Nucleus accumbens (tissue), 56 donors: ENCODE measurements at places on chromosomes 3 and 15.

- no peak for DNase-seq
Observed at GRCh38 chr3:141699324-141699723, 38.8 kb upstream of the RNF7 start.

DNA sequence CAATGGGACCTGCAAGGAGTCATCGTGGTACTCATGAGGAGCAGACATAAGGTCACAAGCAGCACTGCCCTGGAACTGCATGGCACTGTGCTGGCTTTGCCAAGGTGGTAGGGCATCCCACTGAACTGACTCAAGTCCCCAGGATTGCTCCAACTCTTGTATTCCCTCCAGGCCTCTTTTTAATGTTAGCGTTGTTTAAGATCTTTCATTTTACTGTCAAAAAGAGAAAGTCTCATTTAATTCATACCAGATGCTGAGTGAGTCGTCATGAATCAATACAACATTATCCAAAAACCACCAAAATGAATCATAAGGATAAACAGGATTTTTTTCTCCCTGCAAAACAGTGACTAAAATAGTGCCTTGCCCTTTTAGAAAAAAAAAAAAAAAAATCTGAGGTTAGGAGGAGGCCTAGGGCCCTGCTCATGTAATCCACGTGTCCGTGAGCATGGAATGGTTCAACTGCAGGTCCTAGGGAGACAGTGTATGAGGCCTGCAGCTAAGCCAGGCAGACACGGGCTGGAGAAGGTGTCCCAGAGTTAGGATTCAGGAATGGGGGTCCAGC, 36.7 kb upstream of the BLM start:
- DNase-seq: no peak

DNA sequence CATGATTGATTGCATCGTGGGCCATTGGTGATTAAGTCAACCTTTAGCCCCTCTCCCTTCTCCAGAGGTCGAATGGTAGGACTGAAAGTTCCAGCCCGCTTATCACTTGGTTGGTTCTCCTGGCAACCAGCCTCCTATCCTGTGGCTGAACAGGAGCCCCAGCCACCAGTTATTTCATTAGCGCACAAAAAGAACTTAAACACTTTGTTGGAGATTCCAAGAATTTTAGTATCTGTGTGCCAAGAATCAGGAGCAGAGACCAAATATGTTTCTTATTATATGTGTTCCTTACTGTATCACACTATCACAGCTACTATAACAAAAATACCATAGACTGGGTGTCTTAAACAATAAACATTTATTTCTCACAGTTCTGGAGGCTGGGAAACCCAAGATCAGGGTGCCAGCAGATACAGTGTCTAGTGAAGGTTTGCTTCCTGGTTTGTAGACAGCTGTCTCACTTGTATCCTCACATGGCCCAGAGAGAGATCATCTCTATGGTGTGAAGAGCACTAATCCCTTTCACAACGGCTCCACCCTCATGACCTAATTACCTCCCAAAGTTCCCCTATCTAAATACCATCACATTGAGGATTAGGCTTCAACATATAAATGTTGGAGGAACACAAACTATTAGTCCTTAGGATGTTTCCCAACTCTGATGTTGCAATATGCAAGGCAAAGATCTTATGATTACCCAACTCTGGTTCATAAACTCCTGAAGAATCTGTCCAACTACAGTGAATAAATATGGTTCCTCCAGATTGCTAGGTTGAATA, 30.5 kb upstream of the APH1B start:
- DNase-seq: no peak

DNA sequence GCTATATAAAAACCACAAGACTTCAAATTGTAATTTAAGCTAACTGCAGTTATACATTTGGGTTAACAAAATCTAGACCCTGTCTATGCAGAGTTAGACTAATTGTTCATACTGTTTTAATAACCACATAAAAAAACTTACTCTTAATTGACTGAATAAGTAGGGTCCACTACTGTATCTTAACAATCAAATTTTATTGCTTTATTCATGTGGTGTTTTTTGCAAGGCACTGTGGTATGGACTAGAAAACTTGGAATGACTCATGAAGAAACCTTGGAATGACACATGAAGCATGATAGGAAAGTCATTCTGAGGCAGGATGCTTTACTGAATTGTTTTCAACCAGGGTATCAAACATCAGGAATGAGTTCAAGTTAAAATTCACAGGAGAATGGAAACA, 2.3 kb downstream of the SERP1 start:
- DNase-seq: no peak

DNA sequence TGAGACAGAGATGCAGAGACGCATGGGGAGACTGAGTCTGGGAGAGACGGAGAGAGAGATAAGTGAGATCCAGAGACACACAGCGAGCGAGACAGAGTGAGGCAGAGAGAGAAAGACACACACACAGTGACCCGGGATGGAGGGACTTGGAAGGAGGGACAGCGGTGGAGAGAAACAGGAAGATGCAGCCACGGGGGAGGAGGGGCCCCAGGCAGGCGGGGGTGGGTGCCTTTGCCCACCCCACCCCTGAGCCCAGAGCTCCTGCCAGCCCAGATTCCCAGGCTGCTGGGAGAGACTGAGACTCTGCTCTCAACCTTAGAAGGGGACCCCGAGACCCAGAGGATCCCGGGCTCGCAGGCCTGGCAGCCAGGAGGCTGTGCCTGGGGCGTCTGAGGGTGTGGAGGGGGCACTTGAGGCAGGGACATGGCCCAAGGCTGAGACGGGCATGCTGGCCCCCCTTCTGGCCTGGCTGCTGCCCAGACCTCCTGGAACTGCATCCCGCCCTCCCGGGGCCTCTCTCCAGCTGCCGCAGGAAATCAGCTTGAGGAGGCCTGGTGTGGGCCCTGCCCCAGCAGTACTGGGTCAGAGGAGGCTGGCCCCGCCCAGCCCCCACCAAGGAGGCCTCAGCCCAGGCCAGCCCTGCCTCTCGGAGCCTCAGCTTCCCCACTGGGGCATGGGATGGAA, 18.1 kb downstream of the H1-8 start:
- DNase-seq: no peak

DNA sequence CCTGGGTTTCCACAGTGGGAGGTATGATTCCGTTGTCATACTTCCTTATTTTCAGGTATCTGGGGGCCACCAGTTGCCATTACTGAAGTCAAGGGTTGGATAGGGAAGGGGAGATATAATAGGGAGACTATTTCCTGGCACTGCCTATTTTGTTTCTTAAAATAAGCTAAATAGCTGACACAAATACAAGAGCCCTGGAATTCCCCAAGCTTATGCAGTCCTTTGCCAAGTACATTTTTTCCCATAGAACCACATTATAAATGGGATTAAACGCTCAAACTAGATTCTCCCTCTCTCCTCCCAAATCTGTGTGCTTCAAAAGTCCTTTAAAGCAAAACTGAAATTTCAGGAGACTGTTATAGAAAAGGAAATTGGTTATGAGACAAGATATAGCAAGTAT, 68.7 kb downstream of the AP4E1 start:
- no peak for DNase-seq

- DNase-seq: no peak
Observed at GRCh38 chr3:138949445-138950005, 2.5 kb downstream of the FOXL2NB start.

GRCh38 chr15:94263341-94264273, 32.2 kb downstream of the MCTP2 start:
- DNase-seq: no peak

GRCh38 chr3:183410280-183410679, 18.1 kb downstream of the MCF2L2 start:
- no peak for DNase-seq

DNA sequence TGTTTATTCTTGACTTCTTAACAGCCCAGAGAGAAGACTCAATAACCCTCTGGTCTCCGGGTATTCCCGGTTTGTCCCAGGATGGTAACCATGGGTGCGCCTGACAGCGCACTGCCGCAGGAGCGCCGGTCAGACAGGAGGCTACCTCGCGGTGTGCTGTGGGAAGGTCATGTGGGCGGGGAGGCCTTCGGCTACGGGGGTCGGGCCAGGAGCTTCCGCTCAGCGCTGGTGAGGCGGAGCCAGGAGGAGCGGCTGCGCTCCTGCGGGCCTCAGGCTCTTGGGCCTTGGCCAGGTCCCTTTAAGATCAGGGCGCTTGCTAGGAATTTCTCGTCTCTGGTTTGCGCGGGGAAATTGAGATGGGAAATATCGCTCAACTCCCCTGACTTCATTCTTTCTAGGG, 182.3 kb upstream of the NDN start:
- DNase-seq: peak; percentile 14

- DNase-seq: no peak
Observed at GRCh38 chr3:176426371-176426770, 770.9 kb downstream of the TBL1XR1 start.

- no peak for DNase-seq
Observed at GRCh38 chr3:46665763-46666452, 27.6 kb downstream of the ALS2CL start.

GRCh38 chr3:64600246-64600950, 87.4 kb downstream of the ADAMTS9 start:
- no peak for DNase-seq

DNA sequence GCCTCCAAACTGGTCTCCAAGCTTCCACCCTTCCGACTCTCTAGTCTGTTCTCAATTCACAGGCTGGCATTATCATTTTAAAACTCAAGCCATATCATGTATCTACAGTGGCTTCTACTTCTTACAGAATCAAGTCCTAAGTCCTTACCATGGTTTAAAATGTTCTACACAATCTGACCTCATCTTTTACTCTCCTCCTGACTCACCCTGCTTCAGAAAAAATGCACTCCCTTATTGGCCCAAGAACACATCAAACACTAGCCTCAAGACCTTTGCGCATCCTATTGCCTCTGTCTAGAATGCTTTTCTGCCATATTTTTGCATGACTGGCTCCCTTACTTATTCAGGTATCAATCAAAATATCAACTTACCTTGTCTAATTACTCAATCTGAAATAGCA, 11.0 kb downstream of the MRPL3 start:
- DNase-seq: no peak

DNA sequence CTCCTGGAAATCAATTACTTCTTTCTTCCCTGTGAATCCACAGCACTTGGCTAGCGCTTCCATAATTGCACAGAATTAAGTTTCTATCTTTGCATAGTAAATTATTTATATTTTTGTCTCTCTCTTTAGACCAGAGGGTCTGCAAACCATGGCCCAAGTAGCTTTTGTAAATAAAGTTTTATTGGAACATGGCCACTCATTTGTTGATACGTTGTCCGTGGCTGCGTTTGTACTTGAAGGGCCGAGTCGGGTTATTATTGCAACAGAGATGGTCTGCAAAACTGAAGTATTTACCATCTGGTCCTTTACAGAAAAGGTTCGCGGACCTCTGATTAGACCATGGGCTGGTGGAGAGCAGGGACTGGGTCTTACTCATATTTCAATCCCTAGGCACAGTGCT, 102.5 kb downstream of the RPLP1 start:
- DNase-seq: no peak

- DNase-seq: no peak
Observed at GRCh38 chr15:90154861-90155626, 46.1 kb upstream of the SEMA4B start.

- DNase-seq: no peak
Observed at GRCh38 chr3:110400315-110400714, 671.3 kb upstream of the NECTIN3 start.

- DNase-seq: no peak
Observed at GRCh38 chr3:197029511-197030167, at the start of gene MELTF. MELTF (minus strand) TSS chr3:197029817; CDS start chr3:197029702, 115 bp downstream.

DNA sequence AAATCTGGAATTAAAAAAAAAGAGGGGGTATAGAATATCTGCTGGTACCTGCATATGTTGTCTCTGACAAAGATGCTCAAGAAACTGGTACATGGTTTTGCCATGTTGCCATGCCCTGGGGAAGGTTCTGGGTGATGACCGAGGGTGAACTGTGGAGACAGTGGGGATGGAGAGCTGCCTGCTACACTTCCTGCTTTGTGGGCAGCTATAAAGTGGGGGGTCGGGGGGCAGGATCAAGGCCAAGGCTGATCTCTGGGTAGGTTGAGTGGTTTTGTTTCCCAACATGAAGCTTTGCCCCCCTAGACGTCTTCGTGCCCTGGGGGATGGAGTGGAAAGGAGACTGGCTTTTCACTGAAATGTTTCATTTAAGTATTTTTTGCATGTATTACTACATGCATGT, 74.6 kb downstream of the IQSEC1 start:
- DNase-seq: no peak

- DNase-seq: peak; percentile 17
Observed at GRCh38 chr3:58260261-58260731, 22.7 kb downstream of the ABHD6 start.

- no peak for DNase-seq
Observed at GRCh38 chr3:154018100-154018696, 103.0 kb upstream of the ARHGEF26 start.
